CD4-positive, CD25-positive, alpha-beta regulatory T cell (primary cell): ENCODE measurements at places on chromosomes 16 and 17. TPM values are rescaled to one million over a fixed set of nuclear protein-coding genes. Genes with fewer than 3 reads are reported as not detected.

GRCh38 chr16:75010427-75010826 lies 11.6 kb downstream of the ZNRF1 start:
- no peak overlapping the region for H3K4me3 ChIP-seq
- no peaks in the 10 kb centered on the region for H3K27me3 ChIP-seq
- H3K27ac ChIP-seq = no peak overlapping the region

GRCh38 chr17:8225813-8226535 lies 15.6 kb upstream of the AURKB start:
- DNase-seq = peak; percentile 71
- no peaks in the 10 kb centered on the region for H3K27me3 ChIP-seq
- H3K27ac ChIP-seq = peak overlapping the region; percentile 48
- peaks cover 42% of the 10 kb centered on the region for H3K4me1 ChIP-seq
- no peak overlapping the region for H3K4me3 ChIP-seq
- peaks cover 42% of the 10 kb centered on the region for H3K36me3 ChIP-seq

GRCh38 chr17:78664476-78665386 lies 87.5 kb upstream of the DNAH17 start:
- H3K27ac ChIP-seq = no peak overlapping the region
- DNase-seq = no peak

DNA sequence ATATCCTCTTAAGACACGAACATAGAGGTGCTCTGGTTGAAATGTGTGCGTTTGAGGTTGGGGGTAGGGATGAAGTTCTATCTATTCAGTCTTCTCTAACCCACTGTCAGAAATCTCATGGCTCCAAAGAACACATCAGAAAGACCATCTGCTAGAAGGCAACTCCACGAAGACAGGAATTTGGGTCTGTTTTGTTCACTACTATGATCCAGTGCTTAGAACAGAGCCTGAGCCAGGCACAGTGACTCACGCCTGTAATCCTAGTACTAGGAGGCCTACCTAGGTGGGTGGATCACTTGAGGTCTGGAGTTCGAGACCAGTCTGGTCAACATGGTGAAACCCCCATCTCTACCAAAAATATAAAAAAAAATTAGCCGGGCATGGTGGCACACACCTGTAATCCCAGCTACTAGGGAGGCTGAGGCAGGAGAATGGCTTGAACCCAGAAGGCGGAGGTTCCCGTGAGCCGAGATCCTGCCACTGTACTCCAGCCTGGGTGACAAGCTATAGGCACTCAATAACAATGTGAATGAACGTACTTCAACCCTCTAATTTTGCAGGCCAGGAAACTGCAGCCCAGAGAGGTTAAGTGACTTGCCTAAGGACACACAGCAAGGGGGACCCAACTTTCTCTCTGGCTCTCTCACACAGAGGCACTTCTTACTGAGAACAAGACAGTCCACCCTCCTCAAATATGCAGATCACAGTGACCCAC lies 2.3 kb downstream of the CASKIN2 start:
- no peaks in the 10 kb centered on the region for H3K36me3 ChIP-seq
- peaks cover 26% of the 10 kb centered on the region for H3K4me1 ChIP-seq
- no peaks in the 10 kb centered on the region for H3K27me3 ChIP-seq
- DNase-seq = no peak

GRCh38 chr17:4766723-4767122 lies 5.0 kb upstream of the TM4SF5 start:
- no peaks in the 10 kb centered on the region for H3K27me3 ChIP-seq
- DNase-seq = no peak
- no peaks in the 10 kb centered on the region for H3K36me3 ChIP-seq

DNA sequence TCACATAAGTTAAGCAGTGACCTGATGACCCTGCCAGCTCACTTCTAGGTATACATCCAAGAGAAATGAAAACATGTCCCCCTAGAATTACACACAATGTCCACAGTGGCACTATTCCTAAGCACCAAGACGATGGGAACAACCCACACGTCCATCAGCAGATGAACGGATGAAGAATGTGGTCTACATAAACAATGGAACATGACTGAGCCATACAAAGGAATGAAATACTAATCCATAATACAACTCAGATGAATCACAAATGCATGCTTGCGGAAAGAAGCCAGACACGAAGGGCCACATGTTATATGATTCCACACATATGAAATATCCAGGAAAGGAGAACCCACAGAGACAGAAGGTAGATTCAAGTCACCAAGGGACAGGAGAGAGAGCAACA lies 17.4 kb downstream of the USP22 start:
- H3K4me3 ChIP-seq = peak overlapping the region; percentile 16
- peaks cover 28% of the 10 kb centered on the region for H3K4me1 ChIP-seq
- peaks cover 68% of the 10 kb centered on the region for H3K36me3 ChIP-seq
- no peak overlapping the region for H3K27ac ChIP-seq
- DNase-seq = no peak

DNA sequence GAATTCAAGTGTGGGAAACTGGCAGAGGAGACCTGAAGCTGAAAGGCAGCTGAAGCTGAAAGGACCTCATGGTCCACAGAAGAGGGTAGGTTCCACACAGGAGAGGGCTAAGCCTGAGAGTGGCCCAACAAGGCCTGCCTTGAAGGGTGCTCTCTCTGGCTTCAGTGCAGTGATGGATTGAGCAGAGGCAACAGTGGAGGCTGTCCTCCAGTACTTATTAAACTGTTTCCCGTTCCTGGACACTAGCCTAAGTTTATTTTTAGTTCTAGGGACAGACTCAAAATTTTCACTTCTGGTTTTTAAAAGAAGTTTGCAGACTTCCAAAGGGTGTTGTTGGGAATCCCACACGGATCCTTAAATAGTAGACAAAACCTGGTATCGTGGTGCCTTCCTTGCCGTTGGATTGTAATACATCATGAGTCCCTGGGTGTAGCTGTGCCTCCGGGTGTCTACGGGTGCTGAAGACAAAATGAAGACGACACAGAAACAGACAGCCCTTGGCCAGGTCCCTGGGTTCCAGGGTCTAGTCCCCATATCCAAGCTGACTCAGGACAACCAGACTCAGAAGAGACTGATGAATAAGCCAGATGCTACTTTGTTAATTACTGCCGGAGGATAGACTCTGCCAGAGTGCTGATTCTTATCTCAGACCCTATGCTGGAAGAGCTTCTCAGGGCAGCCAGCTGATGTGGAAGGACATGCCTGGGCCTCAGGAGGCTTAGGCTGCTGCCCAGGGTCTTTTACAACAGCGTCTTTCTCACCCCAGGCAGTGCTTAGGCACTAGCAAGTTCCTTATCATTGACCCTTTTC lies 7.1 kb upstream of the CMTM4 start:
- no peaks in the 10 kb centered on the region for H3K27me3 ChIP-seq
- H3K4me1 ChIP-seq = no peaks in the 10 kb centered on the region
- no peak overlapping the region for H3K4me3 ChIP-seq
- no peak for DNase-seq
- no peaks in the 10 kb centered on the region for H3K36me3 ChIP-seq

GRCh38 chr17:56898874-56899273 lies 15.0 kb downstream of the TRIM25 start:
- no peaks in the 10 kb centered on the region for H3K27me3 ChIP-seq
- H3K36me3 ChIP-seq = peaks cover 92% of the 10 kb centered on the region
- DNase-seq = no peak
- H3K4me3 ChIP-seq = no peak overlapping the region
- H3K27ac ChIP-seq = no peak overlapping the region

DNA sequence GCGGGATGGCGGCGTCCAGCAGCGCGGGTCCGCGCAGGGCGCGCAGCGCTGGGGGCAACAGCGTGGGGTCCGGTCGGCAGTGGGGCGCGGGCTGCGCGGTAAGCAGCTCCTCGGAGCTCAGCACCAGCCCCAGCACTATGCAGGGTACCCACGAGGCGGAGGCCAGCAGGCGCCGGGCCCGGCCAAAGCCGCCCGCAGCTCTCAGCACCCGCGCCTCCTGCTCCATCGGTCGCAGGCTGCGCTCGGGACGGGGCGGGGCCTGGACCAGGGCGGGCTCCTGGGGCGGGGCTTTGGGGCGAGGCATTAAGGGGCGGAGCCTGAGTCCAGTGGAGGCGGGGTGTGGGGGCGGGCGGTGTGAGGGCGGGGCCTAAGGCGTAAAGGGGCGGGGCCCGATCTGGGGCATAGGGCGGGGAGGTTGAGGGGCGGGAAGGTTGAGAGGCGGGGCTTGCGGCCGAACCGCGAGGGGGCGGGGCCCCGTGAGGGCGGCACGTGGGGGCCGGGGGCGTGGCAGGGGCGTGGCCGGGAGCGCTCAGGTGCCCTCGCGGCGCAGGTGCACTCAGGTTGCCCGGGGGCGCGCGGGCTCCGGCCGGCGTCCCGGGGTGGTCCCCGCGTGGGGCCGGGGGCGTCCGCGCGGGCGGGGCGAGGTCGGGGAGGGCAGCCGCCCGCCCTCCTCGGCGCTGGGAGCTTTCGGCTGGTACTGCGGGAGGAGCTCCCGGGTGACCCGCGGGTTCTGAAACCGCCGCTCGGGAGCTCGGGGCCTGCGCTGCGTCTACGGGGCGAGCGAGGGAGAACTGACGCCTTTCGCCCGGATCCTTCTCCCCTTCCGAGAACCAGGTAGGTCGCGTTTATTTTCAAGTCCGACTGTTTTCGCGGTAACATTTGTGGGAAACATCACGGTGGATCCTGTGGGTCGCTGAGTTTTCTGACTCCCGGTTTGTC lies 1.4 kb upstream of the SLC22A31 start:
- H3K27ac ChIP-seq = no peak overlapping the region
- H3K36me3 ChIP-seq = no peaks in the 10 kb centered on the region
- no peak overlapping the region for H3K4me3 ChIP-seq
- peak; percentile 48 for DNase-seq
- H3K27me3 ChIP-seq = peaks cover 14% of the 10 kb centered on the region

DNA sequence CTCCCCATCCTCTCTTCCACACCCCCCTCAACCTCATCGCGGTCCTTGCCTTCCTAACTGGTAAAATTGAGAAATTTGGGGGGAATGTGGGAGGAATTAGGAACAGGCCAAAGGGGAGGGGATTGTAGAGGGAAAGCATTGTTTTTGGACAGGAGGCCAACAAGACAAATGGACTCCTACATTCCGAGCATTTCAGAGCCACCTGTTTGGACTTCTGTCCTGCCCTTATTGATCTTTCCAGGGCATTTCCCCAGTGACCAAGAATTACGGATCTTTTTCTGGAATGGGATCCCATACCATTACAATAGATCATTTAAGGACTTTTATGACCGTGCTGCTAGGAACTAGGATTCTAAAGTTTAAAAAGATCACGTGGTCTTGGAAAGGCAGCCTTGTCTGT lies 221.3 kb upstream of the ASIC2 start:
- H3K27me3 ChIP-seq = no peaks in the 10 kb centered on the region
- H3K27ac ChIP-seq = no peak overlapping the region
- no peak overlapping the region for H3K4me3 ChIP-seq
- no peaks in the 10 kb centered on the region for H3K36me3 ChIP-seq
- H3K4me1 ChIP-seq = no peaks in the 10 kb centered on the region
- DNase-seq = no peak

GRCh38 chr17:66953630-66954020 lies 10.9 kb upstream of the CACNG4 start:
- H3K4me3 ChIP-seq = no peak overlapping the region
- DNase-seq = no peak
- no peaks in the 10 kb centered on the region for H3K36me3 ChIP-seq
- H3K4me1 ChIP-seq = no peaks in the 10 kb centered on the region
- H3K27ac ChIP-seq = no peak overlapping the region

DNA sequence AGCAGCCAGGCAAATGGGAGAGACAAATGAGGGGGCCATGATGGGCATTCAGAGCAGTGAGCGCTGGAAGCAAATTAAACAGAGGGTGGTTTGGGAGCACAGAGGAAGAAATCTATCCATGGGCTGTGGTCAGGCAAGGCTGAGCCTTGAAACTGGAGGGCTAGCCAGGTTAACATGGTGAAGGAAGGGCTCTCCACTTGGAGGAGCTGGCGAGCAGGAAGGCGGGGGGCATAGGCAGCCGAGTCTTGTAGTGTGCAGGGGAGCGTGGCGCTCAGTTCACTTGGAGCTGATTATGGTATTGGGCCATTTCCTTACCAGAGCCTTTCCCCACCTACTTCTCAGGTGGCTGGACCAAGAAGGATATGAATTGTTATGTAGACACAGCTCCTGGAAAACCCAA lies 189.7 kb downstream of the SNX29 start:
- peaks cover 4% of the 10 kb centered on the region for H3K36me3 ChIP-seq
- H3K4me1 ChIP-seq = no peaks in the 10 kb centered on the region
- H3K27ac ChIP-seq = no peak overlapping the region
- H3K27me3 ChIP-seq = no peaks in the 10 kb centered on the region

- no peak overlapping the region for H3K4me3 ChIP-seq
- peaks cover 9% of the 10 kb centered on the region for H3K27me3 ChIP-seq
- H3K36me3 ChIP-seq = no peaks in the 10 kb centered on the region
- H3K4me1 ChIP-seq = peaks cover 23% of the 10 kb centered on the region
These were observed 5.1 kb upstream of the KIFC3 start for GRCh38 chr16:57807252-57807967.

DNA sequence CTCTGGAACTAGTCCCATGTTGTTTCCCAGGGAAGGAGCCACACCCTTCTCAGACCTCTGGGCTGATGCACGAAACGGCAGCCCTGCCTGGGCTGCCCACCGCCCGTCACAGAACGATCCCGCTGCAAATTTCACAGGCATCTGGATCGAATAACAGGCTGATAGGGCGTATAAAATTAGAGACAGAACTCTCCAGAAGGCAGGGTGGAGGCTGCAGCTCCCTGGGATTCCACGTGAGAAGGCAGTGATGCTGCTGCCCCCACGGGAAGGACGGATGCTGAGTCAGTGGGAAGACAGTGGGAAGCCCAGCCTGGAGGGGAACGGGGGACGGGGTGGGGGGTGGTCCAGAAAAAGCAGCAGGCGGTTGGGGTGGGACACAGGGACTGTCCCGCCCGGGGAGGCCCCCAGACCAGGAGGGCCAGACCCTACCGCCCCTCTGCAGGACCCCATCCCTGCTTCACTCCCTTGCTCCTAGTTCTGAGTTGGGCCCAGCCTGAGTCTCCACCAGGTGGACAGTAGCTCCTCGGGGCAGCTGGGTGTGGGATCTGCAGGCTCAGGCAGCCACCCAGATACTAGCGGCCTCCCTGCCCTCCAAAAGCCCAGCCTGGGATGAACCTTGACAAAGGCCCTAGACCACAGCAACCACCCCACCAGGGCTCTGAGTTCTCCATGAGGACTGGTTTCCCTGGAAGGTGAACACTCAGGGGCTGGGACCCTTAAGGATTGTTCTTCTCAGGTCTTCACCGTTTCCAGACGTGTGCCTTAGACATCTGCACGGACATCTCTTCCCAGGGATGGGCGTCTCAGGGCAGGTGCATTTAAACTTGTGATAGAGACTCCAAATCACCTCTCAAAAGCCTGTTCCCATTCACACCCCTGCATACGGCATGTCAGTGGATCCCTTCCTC lies 117.8 kb downstream of the METRNL start:
- H3K27me3 ChIP-seq = no peaks in the 10 kb centered on the region
- H3K4me3 ChIP-seq = no peak overlapping the region
- DNase-seq = no peak
- H3K36me3 ChIP-seq = no peaks in the 10 kb centered on the region
- H3K27ac ChIP-seq = no peak overlapping the region
- peaks cover 37% of the 10 kb centered on the region for H3K4me1 ChIP-seq

C16orf89 gene
- polyA plus RNA-seq = not detected

NOXO1 gene
- 0.35 TPM for polyA plus RNA-seq

SHBG gene
- polyA plus RNA-seq = not detected

C16orf54 gene
- 37.2 TPM for polyA plus RNA-seq

PRSS8 gene
- polyA plus RNA-seq = not detected

LRRC37B gene
- 15.8 TPM for polyA plus RNA-seq

MSLN gene
- not detected for polyA plus RNA-seq

GLP2R gene
- polyA plus RNA-seq = not detected
